ENCODE measurements at places on chromosomes 13 and 19. TPM values are rescaled to one million over a fixed set of nuclear protein-coding genes. Genes with fewer than 3 reads are reported as not detected.

DNA sequence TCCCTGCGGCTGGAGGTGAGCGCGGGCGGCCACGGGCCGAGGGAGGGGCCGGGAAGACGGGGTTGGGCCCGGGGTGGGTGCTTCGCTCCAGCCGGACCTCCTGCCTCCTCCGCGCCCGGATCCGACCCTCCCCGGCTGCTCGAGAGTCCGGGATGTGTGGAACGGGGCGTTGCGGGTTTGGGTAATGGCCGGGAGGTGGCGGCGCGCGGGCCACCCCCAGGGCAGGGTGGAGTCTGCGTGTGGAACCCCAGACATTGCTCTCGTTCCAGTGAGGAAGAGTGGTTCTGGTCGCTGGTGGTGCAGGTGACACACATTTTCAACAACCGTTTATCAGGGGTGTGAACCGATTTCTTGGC is 38.8 kb downstream of the ARHGEF7 start:
- DNase-seq = no peak

- DNase-seq = no peak
Measured at GRCh38 chr19:36169084-36169760, 17.0 kb upstream of the COX7A1 start.

- no peak for DNase-seq
Measured at GRCh38 chr19:6803036-6803404, 30.5 kb downstream of the VAV1 start.

- DNase-seq = no peak
Measured at GRCh38 chr13:70844391-70845108, 736.3 kb upstream of the KLHL1 start.

DNA sequence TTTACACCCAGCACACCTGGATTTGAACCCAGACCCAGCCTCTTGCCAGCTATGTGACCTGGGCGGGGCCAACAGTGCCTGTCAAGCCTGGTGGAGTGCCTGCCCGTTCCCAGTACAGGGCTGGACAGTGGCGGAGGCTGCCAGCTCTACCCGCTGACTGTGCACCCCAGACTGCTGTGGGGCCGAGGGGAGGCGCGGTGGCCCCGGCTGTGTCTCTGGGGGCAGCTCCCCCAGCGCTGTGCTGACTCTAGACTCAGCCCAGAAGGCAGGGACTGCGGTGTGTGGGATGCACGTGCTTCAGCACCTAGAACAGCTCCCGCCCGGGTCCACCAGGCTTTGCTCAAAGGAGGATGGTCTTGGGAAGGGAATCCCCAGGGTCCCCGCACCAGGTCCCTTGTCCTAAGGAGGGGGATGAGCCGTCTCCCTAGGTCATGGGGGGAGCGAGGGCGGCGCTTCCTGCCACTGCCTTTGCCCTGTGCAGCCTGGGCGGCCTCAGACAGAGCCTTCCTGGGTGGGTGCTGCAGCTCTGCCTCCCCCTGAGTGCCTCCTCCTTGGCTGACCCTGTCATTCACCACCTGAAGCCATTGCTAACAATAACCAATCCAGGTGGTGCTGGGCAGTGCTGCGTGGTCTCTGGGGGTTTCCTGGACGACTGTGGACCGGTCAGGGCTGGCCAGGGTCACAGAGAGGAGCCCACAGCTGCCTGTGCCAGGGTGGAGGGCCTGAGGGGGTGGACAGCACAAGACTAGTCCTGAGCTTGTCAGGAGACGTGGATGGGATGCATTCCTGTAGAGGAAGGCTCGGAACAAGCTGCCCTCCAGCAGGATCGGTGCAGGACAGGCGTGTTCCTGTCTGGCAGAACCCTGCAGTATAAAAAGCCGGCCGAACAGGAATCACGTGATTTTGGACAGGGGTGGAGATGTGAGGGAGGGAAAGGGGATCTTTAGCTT is 18.6 kb downstream of the TMEM255B start:
- DNase-seq = no peak

DNA sequence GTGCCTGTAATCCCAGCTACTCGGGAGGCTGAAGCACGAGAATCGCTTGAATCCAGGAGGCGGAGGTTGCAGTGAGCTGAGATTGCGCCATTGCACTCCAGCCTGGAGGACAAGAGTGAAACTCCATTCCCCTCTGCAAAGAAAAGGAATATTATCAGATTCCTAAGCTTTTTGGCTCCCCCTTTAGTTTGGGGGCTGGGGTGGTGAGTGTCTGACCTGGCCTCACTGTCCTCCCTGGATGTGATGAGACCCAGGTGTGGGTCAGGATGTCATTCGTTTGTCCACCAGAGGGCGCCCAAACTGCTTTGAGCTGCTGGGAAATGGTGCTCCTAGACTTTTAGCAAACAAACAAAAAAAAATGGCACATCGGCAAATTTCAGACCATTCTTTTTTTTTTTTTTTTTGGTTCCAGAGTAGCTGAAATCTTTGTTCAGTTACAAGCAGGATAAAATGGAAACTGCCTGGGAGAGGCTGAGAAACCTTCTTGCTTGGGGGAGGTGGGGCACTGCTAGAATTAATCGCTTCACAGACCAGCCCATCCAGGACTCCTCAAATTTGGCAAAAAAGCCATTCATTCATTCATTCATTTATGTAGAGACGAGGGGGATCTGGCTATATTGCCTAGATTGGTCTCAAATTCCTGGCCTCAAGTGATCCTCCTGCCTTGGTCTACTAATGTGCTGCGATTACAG is 29.4 kb downstream of the SPC24 start:
- peak; percentile 83 for DNase-seq

DNA sequence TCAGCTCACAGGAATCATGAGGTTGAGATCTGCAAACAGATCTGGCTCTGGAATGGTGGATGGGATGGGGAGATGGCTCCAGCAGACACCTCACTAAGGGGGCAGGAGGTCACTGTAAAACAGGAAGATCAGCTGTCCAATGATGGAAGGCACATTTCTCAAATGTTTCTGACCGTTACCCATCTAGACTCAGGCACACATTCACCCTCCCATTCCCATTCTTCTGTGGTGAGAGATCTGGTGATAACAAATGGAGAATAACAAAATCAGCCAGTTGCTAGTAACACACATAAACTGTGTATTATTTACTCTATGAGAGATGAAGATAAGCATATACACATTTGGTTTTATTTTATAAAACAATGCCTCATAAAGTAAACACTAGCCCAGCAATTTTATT is 235.9 kb downstream of the TSHZ3 start:
- no peak for DNase-seq

DNA sequence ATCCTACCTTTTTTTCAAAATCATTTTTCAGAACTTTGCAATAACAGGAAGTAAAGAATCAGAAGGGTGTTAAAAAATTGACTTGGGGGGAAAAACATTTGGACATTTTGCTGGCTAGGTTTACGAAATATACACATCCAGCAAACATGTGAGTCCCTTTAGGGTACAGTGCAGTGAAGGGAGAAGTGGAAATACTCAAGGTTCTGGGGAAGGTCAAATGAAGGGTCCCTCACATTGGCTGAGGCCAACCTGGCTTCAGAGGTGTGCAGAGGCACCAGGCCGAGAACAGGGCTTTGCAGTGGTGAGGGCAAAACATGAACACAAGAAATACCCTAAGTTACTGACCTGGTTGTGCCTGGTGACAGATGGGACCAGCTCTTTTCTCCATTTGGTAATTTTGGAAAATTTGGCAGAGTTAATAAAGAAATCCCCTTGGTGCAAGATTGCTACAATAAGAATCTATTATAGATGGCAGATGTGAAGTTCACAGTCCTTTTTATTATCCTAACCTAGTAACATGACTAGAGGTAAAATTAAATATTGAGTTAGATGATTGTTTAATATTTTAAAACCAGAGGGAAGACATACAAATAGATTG is 1.5 kb upstream of the UPF3A start:
- DNase-seq = no peak

- no peak for DNase-seq
Measured at GRCh38 chr13:44236370-44236769, 137.3 kb upstream of the SERP2 start.

GRCh38 chr13:60282708-60283107 is 114.3 kb upstream of the TDRD3 start:
- DNase-seq = no peak

DNA sequence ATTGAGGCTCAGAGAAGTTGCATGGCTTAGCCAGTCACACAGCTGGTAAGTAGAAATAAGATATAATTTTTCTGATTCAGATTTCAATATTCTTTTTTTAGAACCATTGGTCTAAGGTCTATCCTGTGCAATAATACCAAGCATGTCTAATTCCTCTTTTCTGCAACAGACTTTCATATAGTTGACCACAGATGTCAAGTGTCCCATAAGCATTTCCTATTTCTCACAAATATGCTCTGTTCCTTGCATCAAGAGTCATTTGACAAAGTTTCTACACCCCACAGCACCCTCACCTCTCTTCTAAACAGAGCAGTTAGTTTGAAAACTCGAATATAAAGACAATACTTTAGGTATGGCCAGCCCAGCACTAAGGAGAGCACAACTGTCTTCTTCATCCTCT is 26.8 kb upstream of the SACS start:
- no peak for DNase-seq

DNA sequence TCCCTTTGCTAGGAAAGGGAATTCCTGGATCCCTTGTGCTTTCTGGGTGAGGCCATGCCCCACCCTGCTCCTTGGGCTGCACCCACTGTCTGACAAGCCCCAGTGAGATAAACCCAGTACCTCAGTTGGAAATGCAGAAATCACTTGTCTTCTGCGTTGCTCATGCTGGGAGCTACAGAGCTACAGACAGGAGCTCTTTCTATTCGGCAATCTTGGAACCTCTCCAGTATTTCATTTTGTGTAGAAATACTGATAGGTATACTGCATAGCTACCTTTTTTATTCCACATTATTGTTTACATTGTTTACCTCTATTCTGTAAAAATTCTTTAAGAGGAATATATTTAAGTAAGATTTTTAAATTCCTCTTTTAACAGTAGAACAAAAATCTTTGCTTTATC is 302.5 kb upstream of the SLITRK5 start:
- DNase-seq = no peak

DNA sequence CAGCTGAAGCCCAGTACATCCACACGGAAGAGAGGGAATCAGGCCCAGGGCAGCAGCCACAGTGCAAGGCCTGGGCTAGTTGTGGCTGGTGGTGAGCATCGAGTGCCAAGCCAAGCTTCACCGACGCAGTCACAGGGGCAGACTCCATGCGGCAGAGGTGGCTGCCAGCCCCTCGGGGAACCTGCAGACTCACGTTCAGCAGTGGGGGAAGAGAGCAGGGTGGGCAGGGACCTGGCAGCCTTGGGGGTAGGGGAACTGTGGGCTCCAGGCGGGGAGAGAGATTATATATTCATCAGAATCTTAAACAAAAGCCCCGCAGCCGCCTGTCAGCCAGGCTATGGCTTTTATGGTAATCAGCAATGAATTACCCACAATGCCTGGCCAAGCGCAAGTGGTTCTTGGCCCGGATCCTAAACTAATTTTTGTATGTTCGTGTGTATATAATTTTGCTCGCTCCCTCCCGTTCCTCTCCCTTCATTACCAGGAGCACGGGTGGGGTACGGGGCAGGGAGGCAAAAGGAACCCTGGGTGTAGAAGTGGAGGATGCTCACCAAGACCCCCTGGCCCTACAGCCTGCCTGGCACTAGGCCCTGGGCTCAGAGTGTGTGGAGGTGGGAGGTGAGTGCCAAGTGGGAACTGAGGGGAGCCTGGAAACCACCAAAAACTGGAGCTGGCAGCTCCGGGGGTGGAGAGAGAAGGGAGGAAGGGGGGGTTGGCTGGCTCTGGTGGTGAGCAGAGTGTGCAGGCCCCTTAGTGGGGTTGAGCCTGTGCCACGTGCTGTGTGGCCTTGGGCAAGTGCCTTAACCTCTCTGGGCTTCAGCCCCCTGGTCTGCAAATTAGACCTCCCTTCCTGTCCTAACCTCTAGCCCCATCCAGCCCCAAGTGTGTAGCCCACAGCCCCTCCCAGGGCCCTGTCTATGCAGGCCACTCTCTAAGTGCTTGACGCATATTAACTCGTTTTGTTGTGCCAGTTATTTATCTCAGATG is 31.9 kb downstream of the PTPRS start:
- peak; percentile 33 for DNase-seq

- DNase-seq = no peak
Measured at GRCh38 chr13:20684546-20684945, 19.0 kb upstream of the IL17D start.

GRCh38 chr13:42969565-42970172 is 22.4 kb downstream of the EPSTI1 start:
- peak; percentile 85 for DNase-seq

GRCh38 chr19:45767410-45767880 is 1.6 kb downstream of the SIX5 start:
- peak; percentile 53 for DNase-seq

DNA sequence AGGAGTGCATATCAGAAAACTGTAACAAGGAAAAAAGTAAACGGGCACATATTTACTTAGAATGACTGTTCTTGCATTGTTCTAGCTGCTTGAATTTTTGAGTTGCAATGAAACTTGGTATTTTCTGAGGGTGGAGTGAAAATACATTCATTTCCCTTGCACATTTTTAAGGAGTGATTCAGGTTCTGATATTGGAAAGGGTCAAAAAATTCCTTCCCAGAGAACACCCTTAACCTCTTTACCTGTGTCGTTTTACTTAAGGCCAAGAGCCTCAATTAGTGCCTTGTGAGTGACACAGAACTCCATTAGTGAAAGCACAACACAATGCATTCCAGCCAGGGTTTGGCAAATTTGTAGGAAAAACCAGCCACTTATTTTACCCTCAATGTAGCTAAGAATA is 2.3 kb downstream of the ITGBL1 start:
- DNase-seq = no peak

DNA sequence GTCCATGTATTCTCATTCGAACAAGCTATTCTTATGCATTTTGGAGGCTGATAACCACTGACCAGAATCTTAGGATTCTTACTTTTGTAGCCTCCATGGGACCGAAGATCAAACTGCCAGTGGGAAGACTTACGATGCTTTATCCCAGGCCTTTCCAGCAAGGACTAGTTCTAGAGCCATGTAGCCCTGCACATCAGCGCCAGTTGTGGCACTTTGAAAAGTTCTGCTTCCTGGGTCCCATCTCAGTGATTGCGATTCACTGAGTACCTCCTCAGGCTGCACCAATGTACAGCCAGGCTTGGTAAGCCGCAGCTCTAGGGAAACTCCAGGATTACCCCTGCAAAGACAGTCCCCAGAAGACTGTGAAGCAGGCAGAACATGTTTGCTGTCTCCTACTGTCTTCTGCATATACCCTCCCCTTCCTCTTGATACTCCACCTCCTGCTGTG is 18.9 kb upstream of the ENOX1 start:
- no peak for DNase-seq

- no peak for DNase-seq
Measured at GRCh38 chr13:79434556-79434955, 28.5 kb upstream of the RBM26 start.

- no peak for DNase-seq
Measured at GRCh38 chr13:24251525-24251924, 57.9 kb upstream of the C1QTNF9 start.

IGFL2 gene
- total RNA-seq = not detected

THSD1 gene
- total RNA-seq = 2.9 TPM

F10 gene
- 8.2 TPM for total RNA-seq

KLF1 gene
- total RNA-seq = not detected

C1QTNF9B gene
- total RNA-seq = not detected

NEK5 gene
- 0.29 TPM for total RNA-seq

CEACAM7 gene
- total RNA-seq = 2.6 TPM

FUT1 gene
- total RNA-seq = 1.0 TPM

SLC5A5 gene
- total RNA-seq = not detected

ZNF560 gene
- not detected for total RNA-seq

CNN2 gene
- 104 TPM for total RNA-seq

ZNF432 gene
- 15.1 TPM for total RNA-seq

TEX29 gene
- 0.92 TPM for total RNA-seq

ZNF446 gene
- total RNA-seq = 19.4 TPM

OR10H2 gene
- total RNA-seq = not detected

DCT gene
- 0.55 TPM for total RNA-seq

LATS2 gene
- 35.1 TPM for total RNA-seq

All from mucosa of gallbladder (tissue), 1 donor.